ENCODE measurements at places on chromosomes 5 and 9.

DNA sequence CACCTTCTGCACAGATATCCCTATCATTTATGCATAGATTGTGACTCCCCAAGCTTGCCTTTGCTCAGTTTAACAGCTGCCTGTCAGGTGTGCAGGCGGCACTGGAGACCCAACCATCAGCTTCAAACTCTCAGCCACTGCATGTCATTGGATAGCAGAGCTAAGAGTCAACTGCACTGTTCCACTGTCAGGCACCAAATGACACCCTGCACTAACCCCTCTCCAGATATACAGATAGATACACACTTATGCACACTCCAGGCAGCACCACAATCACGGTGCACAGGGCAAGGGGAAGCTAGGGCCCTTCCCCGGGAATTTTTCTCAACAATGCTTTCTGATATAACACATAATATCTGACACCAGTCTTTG lies 142.3 kb downstream of the BNC2 start:
- no peak for DNase-seq

GRCh38 chr5:74974451-74975091 lies 77.8 kb downstream of the GCNT4 start:
- no peak for DNase-seq

DNA sequence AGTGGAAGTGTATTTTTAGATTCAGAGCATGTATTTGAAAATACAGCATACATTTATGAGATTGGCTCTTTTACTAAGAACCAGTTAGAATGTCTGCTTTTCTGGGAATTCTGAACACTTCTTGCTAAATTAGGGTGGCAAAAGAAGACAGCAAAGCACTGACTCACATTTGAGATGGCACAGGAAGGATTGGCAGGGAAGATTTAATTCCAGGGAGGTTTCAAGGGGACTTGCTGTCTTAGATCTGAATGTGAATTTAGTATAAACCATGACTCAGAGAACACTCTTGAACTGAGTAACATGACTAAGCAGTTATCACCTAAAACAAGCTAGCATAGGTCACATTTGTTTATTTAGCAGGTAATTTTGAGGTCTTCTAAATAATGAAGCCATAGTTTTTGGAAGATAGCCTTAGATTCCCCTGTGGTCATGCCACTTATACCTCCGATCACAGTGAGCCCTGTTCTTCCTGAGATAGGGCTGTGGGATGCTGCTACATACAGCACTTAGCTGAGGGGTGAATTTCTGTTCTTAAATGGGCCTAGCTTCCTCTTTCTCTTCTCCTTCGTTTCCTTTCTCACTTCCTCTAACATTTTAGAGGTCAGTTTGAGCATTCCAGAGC lies 173.8 kb downstream of the PCSK1 start:
- DNase-seq = no peak

DNA sequence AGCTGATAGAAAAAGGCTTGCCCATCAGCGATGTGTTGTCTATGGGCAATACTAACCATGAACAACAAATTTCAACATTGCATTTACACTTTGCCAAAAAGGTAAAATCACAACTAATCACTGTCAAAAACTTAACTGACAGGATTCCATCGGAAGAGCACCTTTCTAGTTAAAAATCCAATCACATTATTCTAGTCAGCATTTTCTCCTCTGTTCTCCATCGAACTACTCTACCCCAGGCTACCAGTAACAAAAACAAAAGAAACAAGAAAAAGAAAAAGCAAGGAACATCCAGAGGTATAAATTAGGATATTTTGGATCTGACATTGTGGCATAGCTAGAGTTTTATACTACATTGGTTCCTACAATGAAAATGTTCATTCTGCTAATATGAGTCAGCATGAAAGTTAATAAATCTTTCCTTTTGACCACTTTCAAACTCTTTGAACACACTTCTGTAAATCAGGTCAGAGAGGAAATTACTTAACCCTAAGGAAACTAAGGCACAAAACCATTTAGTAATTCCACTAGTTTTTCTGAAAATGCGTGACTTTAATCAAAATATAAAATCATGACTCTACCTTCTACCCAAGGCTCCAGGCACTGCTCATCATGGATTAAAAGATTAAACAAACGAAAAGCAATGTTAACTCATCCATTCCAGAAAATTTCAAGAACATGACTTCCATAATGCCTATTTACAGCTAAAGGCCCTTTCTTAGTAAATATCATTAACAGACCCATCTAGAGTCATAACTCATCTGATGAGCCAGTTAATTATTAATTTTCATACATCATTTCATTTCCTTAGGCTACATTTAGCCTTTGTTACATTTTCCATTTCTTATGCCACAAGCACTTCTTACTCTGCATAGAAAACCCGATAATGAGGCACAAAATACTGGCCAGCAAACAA lies 10.2 kb downstream of the GLIS3 start:
- no peak for DNase-seq

DNA sequence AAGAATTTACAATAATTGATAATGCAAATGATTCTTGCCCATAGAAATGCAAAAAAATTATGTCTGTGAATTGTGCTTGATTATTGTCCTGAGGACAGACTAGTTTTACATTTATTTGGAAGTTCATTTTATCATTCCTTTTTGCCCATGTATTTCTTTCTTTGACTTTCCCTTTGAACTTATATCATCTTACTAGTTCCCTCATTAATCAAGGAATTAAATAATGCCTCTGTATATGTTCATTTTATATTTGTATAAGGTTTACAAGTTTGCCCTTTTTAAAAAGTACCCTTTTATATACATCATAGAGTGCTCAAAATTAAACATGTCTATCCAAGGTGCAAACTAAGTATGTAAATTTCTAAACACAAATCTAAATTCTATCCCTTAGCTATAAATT lies 501.6 kb downstream of the NTRK2 start:
- no peak for DNase-seq

- DNase-seq = peak; percentile 70
Measured at GRCh38 chr9:129888293-129889121, 53.2 kb downstream of the USP20 start.

GRCh38 chr5:39195198-39195826 lies 24.1 kb downstream of the FYB1 start:
- no peak for DNase-seq

DNA sequence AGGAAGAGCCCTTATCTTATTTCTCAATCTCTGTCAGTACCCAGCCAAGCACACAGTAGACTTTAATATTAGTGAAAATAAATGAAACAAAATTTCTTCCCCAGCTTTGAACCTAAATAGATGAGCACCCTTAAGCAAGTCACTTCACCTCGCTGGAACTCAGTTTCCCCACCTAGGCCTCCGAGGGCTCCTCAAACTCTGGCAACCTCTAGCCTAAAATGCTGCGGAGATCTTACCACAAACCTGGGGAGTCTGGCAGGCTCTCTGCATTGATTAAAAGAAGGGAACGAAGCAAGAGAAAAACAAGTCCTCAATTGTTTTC lies 326 bp downstream of the RIGI start:
- DNase-seq = no peak

DNA sequence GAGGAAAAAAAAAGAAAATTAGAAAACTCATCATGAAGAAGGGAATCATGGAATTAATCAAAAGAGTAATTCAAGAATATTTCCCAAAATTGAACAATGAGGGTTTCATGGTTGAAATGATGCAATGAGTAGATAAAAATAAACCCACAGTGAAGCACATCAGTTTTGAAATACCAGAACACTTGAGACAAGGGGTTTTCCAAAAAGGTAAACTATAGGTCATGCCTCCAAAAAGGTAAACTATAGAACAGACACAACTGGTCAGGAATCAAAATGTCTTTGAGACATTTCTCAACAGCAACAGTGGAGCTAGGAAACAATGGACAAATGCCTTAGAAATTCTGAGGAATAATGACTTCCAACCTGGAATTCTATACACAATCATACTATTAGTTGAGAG lies 60.2 kb upstream of the PCSK5 start:
- no peak for DNase-seq

DNA sequence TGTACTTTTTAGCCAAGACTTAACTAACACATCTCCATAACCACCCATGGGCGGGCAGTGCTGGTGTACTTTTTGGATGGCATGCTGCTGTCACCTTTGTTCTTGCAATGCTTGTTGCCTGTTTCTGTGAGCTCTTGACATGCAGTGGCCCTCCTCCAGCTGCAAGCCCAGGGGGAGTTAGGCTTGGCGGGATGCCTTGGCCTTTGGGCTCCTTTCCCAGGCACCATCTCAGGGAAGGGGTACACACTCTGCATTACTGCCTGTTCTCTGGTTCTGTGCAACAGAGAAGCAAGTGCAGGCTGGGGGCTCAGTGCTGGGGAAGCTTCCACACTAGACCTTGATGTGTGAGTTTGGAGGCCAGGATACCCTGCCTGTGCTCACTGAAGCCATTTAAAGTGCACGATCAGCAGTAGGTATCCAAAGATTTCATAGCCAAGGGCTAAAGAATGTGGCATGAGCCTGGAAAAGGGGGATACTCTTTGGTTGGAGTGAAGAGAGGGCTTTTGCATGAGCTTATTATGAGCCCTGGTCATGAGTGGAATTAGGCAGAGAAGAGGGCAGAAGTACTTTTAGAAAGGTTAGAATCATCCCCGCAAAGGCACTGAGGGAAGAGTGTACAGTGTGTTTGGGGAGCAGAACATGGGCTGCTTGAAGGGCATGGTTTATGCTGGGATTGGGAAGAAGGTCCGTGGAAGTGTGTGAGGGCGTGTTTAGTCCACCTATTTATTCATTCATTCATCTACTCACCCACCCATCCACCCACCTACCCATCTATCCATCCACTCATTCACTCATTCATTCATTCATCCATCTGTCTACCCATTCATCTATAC lies 22.5 kb downstream of the PSAT1 start:
- no peak for DNase-seq

DNA sequence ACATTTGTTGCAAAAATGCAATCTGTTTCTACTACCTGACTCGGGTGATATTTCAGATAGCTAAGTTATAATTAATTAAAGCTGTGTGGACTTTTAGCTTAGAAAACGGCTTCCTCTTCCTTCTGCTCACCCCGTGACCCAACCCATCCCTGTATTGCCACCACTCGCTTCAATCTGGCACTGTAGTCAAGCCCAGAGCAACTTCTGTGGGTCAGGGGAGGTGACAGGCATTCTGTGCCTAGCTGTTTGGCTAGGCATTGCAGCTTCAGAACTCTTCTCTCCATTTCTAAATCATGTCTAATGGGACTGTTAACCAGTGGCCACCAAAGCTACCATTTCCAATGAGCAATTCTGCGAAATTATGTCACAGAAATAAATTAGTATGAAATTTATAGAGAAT lies 179.7 kb upstream of the TLX3 start:
- DNase-seq = no peak

- DNase-seq = no peak
Measured at GRCh38 chr5:63963080-63963735, 963 bp upstream of the HTR1A start.

DNA sequence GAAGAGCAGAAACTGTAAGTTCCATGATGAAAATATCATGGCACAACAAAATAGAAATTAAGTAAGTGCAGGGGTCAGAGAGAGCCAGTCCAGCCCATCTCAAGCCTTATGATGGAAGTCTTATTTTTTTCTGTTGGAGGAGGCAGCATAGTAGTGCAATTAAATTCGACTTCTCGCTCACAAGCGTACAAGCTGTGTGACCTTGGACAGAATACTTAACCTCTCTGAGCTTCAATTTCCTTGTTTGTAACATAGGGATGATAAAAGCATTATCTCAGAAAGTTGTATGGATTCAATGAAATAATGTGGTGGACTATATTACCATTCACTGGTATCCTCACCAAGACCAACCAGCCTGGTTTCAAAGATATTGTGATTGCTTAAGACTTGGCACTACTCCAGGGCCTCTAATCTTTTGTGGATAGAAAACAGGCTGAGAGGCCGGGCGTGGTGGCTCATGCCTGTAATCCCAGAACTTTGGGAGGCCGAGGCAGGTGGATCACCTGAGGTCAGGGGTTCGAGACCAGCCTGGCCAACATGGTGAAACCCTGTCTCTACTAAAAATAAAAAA lies 26.8 kb upstream of the MVB12B start:
- no peak for DNase-seq

DNA sequence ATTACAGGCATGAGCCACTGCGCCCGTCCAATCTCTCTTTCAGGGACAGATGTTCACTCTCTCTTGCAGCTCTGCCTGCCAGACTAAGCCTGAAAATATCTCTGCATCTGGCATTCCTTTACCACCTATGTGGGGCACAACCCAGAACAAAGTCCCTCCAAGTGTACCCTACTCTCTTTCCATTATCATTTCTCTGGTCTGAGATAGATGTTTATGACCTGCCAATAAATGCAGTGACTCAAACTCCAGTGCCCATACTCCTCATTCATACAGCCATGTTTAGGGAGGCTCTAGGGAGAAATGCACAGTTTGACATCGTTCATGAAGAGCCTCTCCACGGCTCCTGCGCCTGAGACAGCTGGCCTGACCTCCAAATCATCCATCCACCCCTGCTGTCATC lies at the start of gene BTNL3:
BTNL3 (plus strand) TSS at position 255 of the 400 bp plus-strand sequence. CDS start 183 bp downstream, outside the sequence.
- no peak for DNase-seq

DNA sequence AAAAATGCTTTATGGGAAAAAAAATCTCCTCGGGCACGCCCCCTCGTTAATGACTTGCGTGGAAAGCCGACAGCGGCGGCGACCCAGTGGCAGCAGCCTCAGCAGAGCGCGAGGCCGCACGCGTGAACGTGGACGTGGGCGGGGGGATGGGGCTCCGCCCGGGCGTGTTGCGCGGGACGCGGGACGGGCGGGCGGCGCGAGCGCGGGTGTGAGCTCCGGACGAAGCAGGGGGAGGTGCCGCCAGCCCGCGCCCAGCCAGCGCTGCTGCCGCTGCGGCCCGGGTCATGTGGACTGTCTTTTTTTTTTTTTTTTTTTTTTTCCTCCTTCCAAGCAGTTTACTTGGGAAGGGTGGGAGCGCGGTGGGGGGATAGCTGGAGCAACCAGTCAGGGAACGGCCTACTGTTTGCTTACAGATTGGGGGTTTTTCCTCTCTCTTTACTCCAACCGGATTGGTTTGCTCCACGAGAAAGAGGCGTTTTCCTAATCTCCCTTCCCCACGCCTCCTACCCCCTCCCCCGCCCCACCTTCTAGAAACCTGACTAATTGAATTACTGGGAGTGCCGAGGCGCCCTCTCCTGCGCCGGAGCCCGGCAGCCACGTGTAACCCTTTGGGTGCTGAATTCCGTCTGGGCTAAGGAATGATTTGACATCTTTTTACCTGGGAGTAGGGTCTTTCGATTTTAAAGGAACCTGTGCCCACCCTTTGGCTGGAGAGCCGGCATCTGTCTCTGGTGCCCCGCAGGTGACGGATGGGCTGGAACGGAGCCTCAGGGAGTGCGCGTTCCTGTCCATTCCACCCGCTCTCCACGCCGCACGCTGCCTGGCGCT lies 1.7 kb upstream of the EFNA5 start:
- no peak for DNase-seq

DNA sequence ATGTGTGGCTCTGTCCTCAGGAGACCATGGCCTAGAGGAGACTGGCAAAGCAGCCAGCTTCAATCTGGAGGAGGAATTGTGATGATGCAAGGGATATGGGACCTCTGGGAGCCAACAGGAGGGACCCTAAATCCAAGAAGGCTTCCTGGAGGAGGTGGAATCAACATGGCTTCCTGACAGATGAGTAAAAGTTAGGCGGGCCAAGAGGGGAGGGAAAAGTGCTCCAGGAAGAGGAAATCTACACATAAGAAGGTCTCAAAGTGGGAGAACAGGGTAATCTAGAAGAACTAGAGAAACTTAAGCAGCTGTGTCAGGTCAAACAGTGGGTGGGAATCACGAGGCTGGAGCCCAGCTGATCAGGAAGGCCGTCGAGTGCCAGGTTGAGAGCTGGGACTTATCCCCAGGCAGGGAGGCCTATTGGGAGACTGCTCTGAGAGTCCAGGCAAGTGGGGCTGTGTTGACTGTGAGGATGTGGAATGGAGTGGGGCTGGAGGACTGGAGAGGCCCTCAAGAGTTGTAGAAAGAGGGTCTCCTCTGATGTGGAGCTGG lies 119.1 kb downstream of the C9orf50 start:
- DNase-seq = no peak

Measured in activated naive CD4-positive, alpha-beta T cell (primary cell).